ENCODE measurements at places on chromosomes 7 and 10.

- no peak for DNase-seq
Observed at GRCh38 chr7:55965100-55965470, 700 bp downstream of the NIPSNAP2 start.

DNA sequence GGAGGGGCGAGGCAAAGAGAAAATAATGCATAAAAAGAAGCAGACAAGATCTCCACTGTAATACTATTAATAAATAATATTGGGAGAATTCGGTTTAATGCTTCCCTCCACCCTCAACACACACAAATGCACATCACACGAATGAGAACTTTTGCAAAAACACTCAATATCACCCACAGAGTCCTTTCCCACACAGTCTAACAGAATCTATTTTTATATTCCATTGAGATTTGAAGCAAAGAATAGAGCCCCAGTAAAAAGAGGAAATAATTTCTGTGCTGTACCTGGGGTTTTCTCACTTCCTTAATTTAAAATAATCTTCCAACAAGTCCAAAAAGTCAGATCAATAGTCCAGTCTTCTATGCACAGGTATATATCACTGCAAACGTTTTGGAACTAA is 17.0 kb downstream of the PIK3AP1 start:
- DNase-seq, result no peak

GRCh38 chr7:159329818-159330378 is 185.2 kb upstream of the VIPR2 start:
- DNase-seq, result no peak

GRCh38 chr10:62742536-62743061 is 61.9 kb upstream of the ADO start:
- no peak for DNase-seq

- DNase-seq, result no peak
Observed at GRCh38 chr10:62231371-62231770, 37.3 kb downstream of the RTKN2 start.
